ENCODE measurements at places on chromosomes 13 and 19.

DNA sequence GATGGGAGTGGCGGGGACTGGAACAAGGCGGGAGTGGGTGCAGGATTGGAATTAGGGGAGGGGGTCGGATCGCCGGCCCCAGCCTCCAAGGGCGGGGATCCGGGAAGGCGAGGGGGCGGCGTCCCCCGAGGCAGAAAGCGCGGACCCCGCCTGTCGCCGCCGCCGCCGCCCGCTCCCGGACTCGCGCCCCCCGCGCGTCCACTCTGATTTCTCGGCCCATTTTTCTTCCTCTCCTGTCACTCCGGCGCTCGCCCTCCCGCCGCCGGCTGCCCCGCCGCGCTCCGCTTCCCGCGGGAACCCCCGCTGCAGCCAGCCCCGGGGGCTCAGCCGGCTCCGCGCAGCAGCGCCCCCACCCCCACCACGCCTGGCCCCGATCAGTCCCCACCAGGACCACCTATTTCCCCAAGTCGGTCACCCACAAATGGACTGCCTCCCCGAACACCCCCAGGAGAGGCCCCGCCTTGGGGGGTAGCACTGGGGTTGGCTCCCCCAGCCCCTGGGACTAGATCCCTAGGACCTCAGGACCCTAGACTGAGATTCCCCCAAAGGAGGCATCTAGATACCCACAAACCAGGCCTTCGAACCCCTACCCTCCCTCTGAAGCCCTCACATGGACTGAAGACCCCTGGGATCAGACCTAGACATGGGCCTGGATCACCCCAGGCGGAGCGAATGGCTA is 12.6 kb upstream of the ERFL start:
- DNase-seq, result no peak

DNA sequence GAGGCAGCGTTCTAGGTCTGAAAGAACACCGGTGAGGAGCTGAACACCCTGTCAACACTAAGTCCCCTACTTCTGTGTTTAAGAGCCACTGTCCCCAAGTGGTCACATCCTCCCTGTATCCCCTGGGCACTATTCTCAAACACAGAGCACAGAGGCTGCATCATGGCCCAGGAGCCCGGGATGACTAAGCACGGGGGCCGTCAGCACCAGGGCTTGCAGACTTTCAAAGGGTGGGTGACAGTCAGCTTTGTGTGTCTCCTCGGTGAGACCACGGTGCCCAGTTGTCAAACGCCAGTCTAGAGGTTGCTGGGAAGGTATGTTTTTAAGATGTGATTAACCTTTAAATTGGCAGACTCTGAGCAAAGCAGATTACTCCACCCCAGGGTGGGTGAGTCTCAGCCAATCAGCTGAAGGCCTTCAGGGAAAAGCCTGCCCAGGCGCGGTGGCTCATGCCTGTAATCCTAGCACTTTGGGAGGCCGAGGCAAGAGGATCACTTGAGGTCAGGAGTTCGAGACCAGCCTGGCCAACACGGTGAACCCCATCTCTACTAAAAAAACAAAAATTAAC is 8.0 kb downstream of the MAP2K2 start:
- DNase-seq, result no peak

- DNase-seq, result no peak
Measured at GRCh38 chr13:99221567-99222239, 21.0 kb downstream of the UBAC2 start.

DNA sequence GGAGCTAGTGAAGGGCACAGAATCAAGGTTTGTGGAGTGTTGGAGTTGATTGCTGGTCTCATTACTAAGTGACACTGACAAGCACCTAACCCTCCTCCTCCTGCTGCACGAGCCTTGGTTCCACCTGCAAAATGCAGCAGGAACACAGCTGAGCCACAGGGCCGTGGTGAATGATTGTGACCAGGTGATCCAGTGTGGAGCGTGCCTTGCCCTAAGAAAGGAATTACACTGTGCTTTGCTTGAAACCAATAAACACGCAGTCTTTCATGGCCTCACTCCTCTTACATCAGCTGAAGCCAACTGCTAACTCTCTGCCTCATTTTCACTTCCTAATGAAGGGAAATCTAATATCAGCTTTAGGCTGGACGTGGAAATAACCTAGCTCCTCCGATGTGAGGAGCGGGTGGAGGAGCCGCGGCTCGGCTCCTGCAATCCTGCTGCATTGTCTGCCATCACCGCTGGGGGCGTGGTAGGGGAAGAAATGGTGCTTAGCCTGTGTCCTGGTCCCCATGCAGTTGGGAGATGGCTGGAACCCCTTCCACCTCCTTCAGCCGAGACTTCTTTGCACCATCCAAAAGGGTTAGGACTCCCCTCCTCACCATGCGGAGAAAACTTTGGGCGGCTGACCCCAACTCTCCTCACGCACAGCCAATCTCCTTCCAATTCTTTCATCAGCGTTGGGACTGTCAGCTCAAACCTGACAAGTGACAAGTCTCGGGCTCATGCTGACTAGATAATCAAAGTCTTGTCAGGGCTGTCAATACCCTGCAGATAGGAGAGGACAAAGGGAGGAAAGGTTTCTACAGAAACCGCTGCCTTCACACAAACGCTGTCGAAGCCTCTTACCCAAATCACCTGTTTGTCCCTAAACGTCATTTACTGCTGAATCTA is 427.9 kb downstream of the ZNF536 start:
- DNase-seq, result peak; percentile 72

GRCh38 chr13:103168901-103169508 is 102.8 kb upstream of the SLC10A2 start:
- DNase-seq, result no peak

GRCh38 chr13:94968757-94969086 is 256.4 kb upstream of the SOX21 start:
- DNase-seq, result no peak

- DNase-seq, result no peak
Measured at GRCh38 chr19:34525001-34525400, 43.4 kb downstream of the WTIP start.

DNA sequence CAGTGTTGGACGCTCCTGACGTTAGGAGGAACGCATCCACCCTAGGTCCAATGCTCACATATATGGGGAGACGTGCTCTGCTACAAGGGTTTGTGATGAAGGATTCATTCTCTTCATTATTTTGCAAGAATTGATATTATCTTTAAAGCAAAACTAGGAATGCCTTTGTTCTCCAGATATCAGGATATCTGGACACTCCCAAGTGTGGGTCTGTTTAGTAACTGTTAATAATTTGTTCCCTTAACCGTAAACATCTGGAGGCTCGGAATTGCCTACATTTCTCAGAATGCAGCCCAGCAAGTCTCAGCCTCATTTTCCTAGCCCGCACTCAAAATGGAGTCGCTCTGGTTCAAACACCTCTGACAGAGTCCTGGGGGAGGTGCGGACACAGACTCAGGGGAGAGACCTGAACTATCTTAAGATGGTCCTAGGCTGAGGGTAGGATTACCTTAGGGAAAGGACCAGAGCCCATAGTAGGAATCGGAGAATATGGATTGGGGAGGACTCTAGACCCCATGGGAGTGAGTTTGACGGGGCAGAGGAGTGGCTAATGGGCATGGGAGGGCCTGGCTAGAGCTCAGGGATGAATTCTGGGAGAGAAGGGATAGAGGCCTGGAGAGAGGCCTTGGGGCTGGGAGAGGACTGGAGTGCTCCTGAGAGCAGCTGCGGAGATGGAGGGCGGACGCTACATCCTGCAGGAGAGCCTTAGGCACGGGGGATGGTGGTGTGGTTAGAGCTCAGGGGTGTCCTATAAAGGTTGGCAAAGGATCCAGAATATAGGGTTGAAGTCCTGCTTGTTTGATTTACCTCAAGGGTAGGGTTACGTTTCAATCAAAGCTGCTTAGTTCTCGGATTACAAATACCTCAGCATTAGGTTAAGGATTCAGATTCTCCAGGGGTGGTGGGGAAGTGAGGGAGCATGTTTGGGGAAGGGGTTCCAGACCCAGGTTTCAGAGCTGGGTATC is 43.2 kb downstream of the ZNF331 start:
- no peak for DNase-seq

DNA sequence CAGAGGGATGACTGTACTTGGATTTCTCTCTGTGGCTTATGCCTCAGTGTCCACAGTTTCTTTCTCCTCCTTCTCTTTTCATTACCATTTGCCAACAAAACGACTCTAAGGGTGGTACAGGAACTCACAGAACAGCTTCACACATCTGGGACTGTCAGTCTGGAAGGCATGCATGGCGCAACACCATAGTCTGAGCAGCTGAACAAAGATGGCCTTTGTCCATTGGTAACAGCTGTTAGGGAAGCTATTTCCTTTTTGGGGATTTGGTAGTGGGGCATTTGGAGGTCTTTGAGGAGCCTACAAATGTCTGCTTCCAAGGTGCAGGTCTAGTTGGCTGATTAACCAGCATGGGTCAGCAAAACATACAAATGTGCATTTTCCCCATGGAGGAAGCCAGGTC is 81.4 kb upstream of the PCDH8 start:
- no peak for DNase-seq

DNA sequence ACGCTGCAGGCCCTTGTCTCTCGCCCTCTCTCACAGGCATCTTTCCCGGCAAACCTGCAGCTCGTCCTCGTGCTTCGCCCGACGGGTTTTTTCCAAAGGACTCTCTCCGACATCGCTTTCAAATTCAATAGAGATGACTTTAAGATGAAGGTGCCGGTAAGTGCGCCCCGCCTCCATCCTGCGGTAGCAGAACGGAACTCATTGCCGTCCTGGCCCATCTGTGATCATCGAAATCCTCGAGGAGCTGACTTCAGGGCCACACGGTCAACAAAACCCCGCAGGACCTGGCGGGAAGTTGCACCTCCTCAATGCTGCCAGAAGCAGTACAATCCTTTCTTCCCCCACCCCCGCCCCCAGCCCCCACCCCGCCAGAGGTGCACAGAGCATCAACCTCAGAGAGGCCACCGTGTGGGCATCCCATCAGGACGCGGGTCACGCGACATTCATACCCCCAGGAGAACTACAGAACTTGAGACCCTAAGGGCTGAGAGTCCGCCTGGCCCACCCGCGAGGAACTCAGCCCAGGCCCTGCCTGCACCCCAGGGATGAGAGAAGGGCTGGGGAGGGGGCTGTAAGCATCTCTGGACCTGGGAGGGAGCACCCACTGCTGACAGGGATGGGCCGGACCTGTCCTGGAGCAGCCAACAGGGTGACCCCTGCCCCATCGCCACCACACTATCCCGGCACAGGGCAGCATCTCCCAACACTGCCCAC is 44.9 kb upstream of the F7 start:
- no peak for DNase-seq

DNA sequence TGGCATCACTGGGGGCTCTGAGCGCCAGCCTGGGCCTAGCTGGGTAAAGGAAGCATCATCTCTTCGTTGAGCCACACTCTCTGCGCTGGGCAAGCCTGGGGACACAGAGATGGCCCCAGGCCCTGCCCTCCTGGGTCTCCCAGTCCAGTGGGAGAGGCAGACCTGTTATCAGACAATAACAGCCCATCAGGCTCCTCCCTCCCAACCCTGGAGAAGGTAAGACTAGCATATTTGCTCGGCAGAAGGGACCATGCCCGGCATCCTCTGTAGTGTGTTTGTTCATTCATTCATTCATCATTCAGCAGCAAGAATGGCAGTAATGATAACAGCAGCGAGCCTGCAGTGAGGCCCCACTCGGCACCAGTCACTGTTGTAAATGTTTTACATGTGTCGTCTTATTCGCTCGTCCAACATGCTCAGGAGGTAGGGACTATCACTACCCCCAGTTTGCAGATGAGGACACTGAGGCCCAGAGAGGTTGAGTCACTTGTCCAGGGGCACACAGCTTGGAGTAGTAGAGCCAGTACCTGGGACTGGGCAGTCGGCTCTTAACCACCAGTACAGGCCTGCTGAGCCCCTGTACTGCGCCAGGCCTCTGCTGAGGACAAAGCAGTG is 33.2 kb downstream of the PAK4 start:
- no peak for DNase-seq

- no peak for DNase-seq
Measured at GRCh38 chr13:99760456-99760855, 211.1 kb downstream of the ZIC5 start.

DNA sequence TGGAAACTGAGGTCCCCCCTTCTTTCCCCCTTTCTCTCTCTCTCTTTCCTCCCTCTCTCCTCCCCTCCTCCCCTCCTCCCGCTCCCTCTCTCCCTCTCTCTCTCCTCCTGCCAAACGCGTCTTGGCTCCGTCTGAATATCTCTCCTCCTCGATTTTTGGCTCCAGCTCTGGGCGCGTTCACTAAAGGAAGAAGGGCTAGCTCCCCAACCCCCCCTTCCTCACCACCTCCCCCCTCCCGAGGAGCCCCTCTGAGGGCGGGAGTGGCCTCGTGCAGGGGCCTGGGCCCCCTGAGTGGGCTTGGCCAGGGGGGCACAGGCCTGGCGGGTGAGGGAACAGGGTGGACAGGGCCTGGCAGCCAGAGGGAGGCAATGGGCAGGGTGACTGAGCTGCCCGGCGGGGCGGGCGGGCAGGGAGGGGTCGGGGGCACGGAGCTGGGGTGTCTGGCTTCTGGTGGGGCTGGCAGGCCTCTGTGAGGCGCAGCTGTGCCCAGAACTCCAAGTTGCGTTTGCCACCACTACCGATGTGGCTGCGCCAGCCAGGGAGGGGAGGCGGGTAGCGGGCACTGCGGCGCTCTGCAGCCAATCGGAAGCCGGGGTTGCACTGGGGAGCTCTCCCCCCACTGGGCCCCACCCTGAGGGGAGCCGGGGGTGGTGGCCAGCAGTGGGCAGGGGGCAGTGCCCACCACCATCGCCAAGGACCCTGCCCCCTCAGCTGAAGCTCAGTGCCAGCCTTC is 7.1 kb downstream of the NFIX start:
- DNase-seq, result peak; percentile 80

DNA sequence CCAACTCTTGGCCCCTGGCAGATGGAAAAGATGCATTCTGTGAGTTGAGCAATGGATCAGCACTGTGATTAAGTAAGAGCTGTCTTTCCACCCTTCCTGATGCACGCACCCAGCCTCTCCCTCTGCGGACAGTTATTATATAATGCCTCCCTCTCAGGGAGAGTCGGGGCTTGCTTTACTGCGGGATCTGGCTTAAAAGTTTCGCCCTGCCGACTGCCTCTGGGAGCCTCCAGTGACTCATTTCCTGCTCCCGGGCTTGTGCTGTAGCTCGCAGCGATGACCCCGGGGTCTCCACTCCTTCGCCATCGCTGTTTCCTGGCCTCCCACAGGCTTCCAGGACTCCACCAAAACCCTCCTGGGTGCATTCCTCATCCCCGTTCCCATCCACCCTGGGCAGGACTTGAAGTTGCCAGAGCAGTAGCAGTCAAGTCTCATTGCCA is 107.4 kb upstream of the SLC7A1 start:
- DNase-seq, result peak; percentile 24

- DNase-seq, result no peak
Measured at GRCh38 chr19:32316034-32316433, 29.4 kb upstream of the ZNF507 start.

- peak; percentile 35 for DNase-seq
Measured at GRCh38 chr13:71830736-71831135, 36.3 kb downstream of the DACH1 start.

- peak; percentile 67 for DNase-seq
Measured at GRCh38 chr13:28532388-28533124, 37.6 kb upstream of the FLT1 start.

GRCh38 chr13:30871588-30872275 is 34.3 kb upstream of the MEDAG start:
- peak; percentile 60 for DNase-seq

- DNase-seq, result peak; percentile 35
Measured at GRCh38 chr13:105816994-105817393, 718.5 kb downstream of the EFNB2 start.
